ENCODE measurements at places on chromosomes 7 and 10.

- no peak for DNase-seq
Measured at GRCh38 chr7:147478796-147479195, 1111.8 kb upstream of the C7orf33 start.

GRCh38 chr10:78980815-78981214, 88.0 kb upstream of the ZMIZ1 start:
- no peak for DNase-seq

GRCh38 chr7:45563941-45564461, 10.2 kb upstream of the ADCY1 start:
- no peak for DNase-seq

DNA sequence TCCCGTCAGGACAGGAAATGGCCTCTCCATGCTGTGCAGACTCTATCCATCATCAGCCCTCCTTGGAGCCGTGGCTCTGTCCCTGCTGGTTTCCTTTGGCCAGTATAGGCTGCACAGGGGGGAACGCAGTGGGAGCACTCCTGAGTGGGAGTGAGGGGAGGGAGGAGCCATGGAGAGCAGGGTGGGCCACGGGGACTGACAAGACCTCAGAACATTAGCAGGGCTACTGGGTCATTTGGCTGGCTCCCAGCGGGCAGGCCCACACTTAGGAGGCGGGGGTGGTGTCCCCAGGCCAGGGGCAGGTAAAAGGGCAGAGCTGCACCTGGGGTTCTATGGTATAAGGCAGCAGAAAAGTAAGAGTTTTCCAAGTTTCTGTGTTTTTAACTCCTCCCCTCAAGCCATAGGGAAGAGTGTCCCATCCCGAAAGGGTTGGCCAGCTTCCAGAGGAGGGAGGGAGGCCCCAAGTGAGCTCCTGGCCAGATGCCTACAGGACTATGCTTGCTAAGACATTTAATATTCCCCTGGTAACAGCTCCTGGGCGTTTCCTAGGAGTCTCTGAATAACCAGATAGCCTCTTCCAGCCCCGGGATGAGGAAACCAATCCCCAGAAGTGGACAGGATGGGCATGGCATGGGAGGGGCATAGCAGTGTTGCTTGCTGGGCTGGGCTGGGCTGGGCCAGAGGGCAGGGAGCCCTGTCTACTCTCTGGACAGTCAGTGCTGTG, 5.5 kb upstream of the OPN4 start:
- DNase-seq, result no peak

DNA sequence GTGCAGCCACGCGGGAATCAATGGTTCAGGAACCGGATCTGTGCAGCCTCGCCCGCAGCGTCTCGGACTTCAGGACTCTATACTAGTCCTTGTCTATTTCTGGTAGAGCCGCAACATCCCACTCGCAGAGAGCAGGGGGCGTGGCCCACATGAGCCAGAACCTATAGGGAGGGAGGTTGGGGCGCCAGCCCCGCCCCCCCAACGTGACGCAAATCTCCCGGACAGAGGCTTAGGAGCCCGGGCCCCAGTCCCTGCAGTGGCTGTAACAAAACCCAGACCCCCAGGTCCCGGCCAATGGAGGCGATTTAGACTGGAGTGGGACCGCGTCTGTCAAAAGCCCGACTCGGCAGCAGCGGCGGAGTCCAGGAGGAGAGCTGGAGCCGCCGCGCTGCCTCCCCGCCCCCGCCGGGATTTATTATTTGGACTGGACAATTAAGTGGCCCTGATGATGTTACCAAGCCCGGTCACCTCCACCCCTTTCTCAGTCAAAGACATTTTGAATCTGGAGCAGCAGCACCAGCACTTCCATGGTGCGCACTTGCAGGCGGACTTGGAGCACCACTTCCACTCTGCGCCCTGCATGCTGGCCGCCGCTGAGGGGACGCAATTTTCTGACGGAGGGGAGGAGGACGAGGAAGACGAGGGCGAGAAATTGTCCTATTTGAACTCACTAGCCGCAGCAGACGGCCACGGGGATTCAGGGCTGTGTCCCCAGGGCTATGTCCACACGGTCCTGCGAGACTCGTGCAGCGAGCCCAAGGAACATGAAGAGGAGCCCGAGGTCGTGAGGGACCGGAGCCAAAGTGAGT, at the start of gene NKX2-3:
NKX2-3 (plus strand) TSS at position 256 of the 809 bp plus-strand sequence; CDS start at position 446, 190 bp downstream.
- DNase-seq, result no peak

- DNase-seq, result peak; percentile 17
Measured at GRCh38 chr10:52308251-52309031, 5.6 kb upstream of the DKK1 start.

GRCh38 chr7:3301831-3302618, 973 bp downstream of the SDK1 start:
- peak; percentile 34 for DNase-seq

GRCh38 chr10:98028168-98028770, 2.2 kb downstream of the CRTAC1 start:
- peak; percentile 55 for DNase-seq

GRCh38 chr10:114504769-114505579, 100.7 kb upstream of the AFAP1L2 start:
- no peak for DNase-seq

- DNase-seq, result peak; percentile 62
Measured at GRCh38 chr10:43078986-43079273, 2.1 kb downstream of the RET start.

GRCh38 chr10:23391821-23392220, 47.1 kb upstream of the OTUD1 start:
- no peak for DNase-seq

GRCh38 chr7:39432807-39433416, 133.3 kb upstream of the YAE1 start:
- DNase-seq, result no peak

- DNase-seq, result no peak
Measured at GRCh38 chr7:37442268-37442667, 6.4 kb downstream of the ELMO1 start.

DNA sequence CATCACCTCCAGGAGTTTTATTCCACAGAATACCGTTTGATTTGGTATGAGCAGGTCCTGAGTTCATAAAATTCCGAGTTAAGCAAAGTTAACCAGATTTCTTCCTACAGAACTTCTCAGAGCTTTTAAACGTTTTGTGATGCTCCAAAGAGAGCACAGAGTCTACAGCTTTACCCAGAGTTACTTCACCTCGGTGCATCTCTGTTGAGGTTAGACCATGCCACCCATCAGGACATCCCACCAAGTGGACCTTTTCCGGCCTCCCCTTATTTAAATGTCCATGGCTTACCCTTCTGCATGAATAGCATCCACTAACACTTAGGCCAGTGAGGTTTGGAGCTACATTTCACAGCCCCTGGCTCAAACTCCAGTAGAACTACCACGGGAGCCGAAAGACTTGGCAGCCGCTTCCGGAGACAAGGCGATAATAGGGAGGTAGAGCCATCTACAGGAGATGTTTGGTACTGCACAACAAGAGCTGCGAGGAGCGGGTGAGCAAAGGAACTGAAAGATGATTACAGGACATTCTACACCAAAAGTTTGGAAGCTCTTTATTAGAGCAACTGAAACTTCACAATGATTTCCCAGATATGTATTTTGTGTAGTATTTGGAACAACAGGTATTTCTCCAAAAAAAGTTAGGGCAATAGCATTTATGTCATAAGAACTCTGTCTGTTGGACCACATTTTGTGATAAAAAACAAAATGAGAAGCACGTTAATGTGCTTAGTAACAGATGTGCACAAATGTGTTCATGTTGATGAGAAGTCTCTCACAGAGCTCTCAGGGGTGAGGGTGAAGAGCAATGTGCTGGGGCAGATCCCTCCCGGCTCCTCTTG, 174.7 kb downstream of the HERPUD2 start:
- DNase-seq, result peak; percentile 65

DNA sequence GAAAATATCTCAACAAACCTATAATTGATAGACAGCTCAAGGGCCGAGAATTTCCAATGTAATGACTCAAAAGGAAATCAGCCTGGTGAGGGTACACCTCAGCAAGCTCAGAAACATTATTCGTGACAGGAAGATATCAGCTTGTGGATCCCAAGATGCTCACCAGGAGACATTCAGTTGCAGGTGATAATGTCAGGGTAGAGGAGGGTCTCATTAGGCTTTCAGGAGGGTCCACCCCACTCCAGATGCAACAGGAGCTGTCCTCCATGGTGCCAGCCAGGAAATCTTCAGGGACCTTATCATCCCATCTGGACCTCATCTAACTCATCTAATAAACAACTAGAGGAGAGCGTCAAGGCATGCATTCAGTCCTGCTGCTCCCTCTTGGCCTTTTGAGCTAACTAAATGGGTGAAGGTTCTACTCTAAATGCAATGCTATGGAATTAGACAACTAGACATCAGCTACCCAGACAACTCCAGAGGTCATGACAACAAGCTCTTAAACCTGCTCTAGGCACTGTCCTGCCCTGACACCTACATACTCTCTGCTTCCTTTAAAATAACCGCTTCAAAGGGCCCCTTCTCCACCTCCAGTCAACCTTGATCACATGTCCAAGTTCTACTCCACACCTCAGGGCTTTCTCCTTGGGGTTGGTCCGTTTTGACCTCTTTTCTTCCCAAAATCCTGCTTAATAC, 4.3 kb upstream of the GIMAP5 start:
- DNase-seq, result no peak

GRCh38 chr10:42753126-42753506, 29.5 kb upstream of the BMS1 start:
- DNase-seq, result no peak

GRCh38 chr10:22849077-22849805, 78.6 kb upstream of the ARMC3 start:
- no peak for DNase-seq

DNA sequence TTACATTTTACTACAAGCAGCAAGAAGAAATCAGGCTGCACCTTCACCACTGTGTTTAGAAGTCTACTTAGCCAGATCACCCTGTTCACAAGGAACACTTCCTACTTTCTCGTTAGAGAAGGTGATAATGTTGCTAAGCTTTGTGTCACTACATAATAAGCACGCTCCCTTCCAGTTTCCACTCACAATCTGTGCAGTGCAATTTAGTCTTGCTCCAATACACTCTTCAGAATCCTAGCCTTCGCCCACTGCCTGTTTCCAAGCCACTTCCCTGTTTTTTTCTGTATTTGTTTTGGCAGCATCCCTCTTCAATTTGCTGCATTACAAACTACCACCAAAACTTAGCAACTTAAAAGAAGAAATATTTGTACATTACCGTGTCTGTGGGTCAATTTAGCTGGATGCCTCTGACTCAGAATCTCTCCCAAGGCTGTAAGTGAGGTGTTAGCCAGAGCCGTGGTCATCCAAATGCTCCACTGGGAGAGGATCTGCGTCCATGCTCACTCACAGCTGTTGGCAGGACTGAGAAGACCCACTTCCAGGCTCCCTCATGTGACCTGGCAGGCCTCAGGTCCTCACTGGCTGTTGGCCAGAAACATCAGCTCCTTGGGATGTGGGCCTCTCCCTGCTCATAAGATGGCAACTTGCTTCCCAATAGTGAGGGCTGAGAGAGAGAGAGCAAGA, 110.4 kb downstream of the PON1 start:
- DNase-seq, result no peak

- peak; percentile 53 for DNase-seq
Measured at GRCh38 chr10:118241229-118242137, 100.6 kb downstream of the FAM204A start.

GRCh38 chr10:12541446-12542067, 192.2 kb downstream of the CAMK1D start:
- DNase-seq, result no peak

DNA sequence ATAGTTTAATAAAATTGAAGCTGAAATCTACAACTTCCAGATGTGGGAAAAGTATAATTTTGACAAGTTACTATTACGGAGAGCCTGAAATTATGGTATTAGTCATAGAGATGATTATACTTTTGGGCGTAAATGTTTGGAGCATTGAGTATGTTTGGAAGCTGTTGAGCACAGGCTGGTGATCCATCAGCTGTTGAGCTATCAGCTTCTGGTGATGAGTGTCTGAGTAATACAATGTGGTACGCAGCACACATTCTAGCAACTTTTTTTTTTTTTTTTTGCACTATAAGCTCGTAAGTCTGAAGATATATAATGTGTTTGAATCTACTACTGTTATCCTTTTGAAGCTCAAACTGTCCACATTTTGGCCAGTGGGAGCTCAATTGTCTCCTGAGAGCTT, 123.4 kb downstream of the ATE1 start:
- DNase-seq, result no peak

GRCh38 chr10:6980353-6980752, 400.3 kb upstream of the PRKCQ start:
- no peak for DNase-seq

- no peak for DNase-seq
Measured at GRCh38 chr10:76033457-76034196, 602.2 kb downstream of the LRMDA start.

GRCh38 chr7:42456267-42456666, 219.3 kb upstream of the GLI3 start:
- no peak for DNase-seq

DNA sequence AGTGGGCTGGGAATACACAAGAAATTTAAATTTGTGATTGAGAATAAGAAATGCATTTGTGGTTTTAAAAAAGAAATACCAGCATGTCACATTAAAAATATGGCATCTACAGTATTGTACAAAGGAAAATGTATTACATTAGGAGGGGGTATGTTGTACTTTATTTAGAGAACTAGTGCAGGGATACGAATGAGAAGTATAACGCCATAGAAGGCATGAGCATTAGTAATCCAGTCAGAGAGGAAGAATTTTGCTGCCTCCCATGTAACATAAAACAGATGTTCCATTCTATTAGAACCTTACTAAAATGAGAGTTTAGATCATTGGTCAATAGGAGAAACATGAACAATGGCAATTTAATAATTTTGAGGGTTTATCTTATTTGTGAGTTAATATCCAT, 182.2 kb downstream of the ADK start:
- no peak for DNase-seq

- no peak for DNase-seq
Measured at GRCh38 chr10:24824536-24824935, 100.8 kb upstream of the ARHGAP21 start.

DNA sequence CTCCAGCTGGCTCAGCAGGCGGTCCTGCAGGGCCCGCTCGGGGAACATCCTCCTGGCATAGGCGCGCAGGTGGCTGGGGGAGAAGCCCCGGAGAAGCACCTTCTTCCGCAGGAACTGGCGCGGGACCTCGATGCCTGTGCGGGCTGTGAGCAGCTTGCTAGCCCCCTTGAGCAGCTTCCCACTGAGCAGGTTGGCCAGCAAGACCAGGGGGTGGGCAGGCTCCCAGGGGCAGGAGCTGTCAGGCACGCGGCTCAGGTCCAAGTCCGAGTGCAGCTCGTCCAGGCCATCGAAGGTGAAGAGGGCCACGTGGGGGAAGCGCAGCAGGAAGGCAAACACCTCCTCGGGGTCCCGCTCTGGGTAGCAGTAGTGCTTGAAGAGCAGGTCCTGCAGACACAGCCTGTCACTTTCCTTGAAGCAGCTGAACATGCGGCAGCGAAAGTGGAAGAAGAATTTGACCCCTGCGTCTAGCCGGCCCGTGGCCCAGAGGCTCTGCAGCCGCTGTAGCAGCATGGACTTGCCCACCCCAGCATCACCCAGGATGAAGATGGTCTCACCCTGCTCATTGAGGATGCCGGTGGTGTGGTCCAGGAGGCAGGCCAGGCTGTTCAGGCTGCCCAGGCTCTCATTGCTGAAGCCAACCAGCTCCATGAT, 26.2 kb downstream of the NOD1 start:
- DNase-seq, result no peak

GRCh38 chr7:79329464-79329863, 124.0 kb downstream of the MAGI2 start:
- DNase-seq, result no peak
